ENCODE measurements at places on chromosomes 12 and 14.

DNA sequence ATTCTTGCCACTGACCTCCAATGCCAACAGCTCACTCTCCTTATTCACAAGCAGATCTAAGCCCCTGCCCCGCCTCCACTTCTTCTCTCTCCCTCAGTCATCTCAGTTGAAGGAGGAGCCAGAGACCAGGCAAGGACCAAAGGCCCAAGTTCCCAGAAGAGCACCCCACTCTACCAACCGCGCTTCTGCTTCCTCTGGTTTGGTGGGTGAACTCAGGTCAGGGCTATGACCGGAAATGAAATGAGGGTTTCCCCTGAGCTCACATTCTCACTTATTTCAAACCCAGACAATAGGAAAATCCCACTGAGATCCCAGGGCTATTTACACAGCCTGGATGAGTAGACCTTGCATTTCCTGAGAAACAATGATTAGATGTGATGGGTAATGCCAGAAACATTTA, 9.9 kb downstream of the DPF3 start:
- DNase-seq = no peak

DNA sequence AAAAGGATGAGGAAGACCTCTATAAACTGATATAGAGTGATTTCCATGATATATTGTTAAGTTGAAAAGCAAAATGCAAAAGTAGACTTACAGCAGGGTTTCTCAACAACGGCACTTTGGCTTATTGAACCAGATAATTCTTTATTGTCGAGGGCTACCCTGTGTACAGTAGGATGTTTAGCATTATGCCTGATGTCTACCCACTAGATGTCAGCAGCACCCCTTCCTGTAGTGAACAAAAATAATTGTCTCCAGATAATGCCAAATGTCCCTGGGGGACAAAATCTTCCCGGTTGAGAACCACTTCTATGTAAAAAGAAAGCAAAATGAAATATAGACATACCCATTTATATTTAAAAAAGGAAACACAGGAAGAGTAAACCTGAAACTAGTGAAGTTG, 32.4 kb downstream of the ABCD2 start:
- DNase-seq = no peak

GRCh38 chr14:88856786-88857366, 32.4 kb downstream of the TTC8 start:
- no peak for DNase-seq

- no peak for DNase-seq
These were observed 8.5 kb upstream of the MYO1A start for GRCh38 chr12:57058454-57058853.

- no peak for DNase-seq
These were observed 64.8 kb upstream of the YARS2 start for GRCh38 chr12:32820376-32820931.

DNA sequence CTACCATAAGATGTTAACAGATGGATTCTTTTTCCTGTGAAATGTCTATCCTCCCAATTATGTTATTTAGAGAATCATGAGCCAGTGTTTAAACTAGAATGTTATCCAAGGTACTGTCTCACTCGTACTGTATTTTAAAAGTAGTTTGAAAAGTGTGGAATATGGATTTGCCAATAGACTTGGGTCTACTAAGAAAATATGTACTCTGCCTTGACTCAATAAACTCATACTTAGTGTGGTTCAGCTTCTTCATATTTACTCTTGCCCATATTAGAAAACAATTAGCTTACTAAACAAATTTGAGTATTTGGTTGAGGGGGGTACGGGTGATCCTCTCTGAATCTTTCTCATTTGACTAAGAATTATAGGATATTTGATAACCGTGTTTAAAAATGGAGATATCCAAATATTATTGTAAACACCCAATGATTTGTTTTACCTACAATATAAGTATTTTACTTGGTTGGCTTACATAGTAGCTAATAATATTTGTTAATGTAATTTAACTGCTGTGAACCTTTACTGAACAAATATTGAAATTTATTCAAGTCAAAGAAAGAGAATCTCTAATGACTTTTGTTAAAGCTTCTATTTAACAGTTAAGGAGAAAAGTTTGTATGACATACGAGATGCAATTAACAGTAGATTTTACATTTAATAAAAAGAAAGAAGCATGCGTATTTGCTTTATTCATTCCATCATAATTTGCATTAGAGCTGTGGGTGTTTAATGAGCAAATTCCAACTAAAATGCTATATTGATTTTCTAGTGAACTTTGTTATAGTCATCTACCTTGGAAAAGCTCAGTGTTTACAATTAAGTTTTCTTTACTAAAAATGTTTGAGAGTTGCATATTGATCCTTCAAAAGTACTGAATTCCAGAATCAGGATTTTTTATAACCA, 81.2 kb downstream of the MIPOL1 start:
- no peak for DNase-seq

DNA sequence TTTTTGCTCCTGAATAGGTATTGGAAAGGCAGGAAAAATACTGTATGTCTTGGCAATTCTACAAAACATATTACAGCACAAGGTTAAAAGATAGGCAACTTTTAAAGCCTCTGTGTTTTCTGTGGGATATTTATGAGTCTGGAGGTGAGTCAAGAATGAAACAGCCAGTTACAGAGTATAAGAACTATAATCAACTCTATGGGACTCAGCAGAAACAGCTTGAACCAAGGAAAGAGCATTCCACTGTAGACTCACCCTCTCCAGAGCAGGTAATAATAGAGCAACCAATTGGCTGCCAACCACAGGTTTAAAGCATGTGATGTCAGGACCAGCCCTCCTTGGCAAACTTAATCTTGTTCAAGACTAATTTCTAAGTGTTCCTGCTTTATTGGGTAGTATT, 100.5 kb upstream of the MDM1 start:
- DNase-seq = no peak

DNA sequence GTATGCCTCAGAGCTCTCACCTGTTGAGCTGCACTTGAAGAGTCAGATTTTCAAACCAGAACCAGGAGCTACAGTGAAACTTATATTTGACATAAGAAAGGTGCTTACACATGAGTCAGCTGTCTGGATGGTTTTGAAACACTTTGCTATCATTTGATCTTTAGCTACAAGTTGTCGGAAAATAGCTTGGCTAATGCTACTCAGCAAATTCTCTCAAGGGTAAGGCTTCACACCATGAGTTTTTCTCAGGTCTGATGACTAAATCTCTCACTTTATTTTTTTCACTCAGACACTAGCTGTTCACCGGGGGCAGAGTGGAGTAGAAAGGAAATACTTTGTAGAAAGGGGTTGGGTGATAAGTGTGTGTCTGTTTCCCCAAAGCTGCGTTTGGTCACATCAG, 171.8 kb downstream of the FLRT2 start:
- no peak for DNase-seq

DNA sequence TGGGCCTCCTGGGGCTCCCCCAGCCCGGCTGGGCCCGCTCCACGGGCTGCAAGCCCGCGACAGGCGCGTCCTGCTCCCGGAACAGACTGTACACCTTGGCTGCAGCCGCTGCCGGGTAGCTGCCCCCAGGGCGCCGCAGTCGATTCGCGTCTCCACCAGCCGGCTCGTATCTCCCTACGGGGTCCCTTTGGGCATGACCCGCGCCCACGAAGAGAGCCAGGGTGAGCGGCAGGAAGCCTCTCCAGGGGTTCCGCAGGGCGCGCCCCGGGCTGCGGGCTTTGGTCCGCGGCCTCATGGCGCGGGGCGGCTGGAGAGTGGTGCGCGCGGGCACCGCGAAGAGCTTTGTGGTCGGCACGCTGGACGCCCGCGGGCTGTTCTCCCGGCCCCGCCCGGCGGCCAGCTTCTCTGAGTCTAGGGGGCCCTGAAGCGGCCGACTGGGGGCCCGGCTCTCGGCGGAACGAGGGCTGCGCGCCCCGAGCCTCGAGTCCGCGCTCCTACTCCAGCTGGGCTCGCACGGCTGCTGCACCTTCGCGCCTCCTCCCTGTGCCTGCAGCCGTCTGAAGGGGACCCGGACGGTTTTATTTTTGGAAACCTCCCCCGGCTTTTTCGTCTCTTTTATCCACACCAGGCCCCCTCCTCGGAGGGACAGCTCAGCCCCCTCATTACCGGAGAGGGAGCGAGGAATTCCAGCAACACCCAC, at the start of gene LTBP2:
Gene LTBP2 (minus strand): TSS at position 588 of the 700 bp plus-strand sequence. CDS start 293 bp downstream, at position 295.
- DNase-seq = no peak

GRCh38 chr12:127343940-127344339, 923.0 kb upstream of the TMEM132C start:
- no peak for DNase-seq

- no peak for DNase-seq
These were observed 68.9 kb downstream of the DAD1 start for GRCh38 chr14:22519877-22520685.

DNA sequence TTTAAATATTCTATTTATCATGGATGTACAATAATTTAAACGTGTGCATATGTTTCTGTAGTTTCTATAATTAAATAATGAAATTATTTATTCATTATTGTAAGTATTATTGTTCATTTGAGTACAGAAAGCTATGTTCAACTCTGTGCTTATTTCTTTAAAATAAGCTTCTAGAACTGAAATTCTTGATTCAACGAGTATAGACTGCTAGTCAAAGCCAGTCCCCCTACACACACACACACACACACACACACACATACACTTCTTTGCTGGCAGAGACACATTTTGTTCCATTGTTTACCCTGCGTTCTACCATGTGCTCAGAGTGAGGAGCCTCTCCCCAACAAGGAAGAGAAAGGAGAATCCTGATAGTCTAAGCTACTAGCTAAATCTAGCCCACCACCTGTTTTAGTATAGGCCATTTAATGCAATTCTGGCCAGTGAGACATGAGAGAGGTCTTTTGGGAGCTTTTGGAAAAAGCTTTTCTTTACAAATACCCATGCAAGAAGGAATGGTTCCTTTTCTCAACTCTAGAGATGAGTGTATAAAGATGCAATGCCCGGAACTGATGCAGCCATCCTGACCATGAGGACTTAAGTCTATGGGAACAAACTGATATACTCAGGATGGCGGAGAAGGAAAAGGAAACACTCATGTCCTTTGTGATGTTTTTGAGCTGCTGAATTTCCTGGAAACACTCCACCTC, 161.4 kb downstream of the NDUFA12 start:
- DNase-seq = no peak

GRCh38 chr14:59247801-59248584, 59.5 kb downstream of the DAAM1 start:
- no peak for DNase-seq

- no peak for DNase-seq
These were observed 31.5 kb downstream of the E2F7 start for GRCh38 chr12:77033658-77034536.

GRCh38 chr12:40248585-40249297, 23.9 kb downstream of the LRRK2 start:
- DNase-seq = no peak

- no peak for DNase-seq
These were observed 41.4 kb downstream of the NOC4L start for GRCh38 chr12:132185705-132186104.

DNA sequence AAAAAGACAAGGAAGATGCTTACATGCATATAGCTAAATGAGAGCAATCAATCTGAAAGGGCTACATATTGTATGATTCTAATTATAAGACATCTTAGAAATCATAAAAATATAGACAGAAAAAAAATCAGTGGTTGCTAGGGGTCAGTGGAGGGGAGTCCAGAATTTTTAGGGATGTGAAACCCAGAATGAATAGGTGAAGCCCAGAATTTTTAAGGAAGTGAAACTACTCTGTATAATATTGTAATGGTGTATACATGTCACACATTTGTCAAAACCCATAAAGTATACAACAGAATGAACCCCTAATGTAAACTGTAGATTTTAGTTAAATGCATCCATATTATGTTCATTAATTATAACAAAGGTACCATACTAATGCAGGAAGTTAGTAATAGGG, 713.2 kb downstream of the FLRT2 start:
- no peak for DNase-seq

- no peak for DNase-seq
These were observed 424.2 kb downstream of the SLC16A7 start for GRCh38 chr12:60020068-60020467.

DNA sequence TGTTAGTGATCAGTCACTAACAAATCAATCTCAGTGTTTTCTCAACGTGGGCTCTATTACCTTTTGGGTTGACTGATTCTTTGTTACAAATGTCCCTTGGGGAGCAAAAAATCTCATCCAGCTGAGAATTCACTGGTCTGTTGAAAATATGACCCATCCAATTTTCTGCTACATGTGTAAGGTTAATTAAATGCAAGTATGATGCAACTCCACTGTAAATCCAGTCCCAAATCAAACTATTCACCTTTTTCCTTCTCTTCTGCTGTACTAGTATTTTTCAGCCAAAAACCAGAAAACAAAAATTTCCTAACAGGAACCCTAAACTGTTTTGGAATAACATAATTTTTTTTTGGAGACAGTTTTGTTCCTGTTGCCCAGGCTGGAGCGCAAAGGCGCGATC, 2.2 kb downstream of the ERH start:
- no peak for DNase-seq

GRCh38 chr14:90019824-90020523, 41.8 kb upstream of the KCNK13 start:
- DNase-seq = no peak

- no peak for DNase-seq
These were observed 71.2 kb downstream of the IRF2BPL start for GRCh38 chr14:76957224-76957891.

GRCh38 chr12:126156806-126157574, 1091.8 kb downstream of the AACS start:
- DNase-seq = no peak

GRCh38 chr12:116343331-116343884, 65.9 kb upstream of the MED13L start:
- no peak for DNase-seq

GRCh38 chr12:55696796-55697462, 10.8 kb downstream of the ITGA7 start:
- DNase-seq = no peak

- no peak for DNase-seq
These were observed 14.1 kb upstream of the LRP1-AS start for GRCh38 chr12:57161491-57161890.

- DNase-seq = no peak
These were observed 22.1 kb downstream of the ATXN7L3B start for GRCh38 chr12:74559728-74560127.
